ENCODE measurements at places on chromosomes 1 and 21.

- no peak for DNase-seq
Observed at GRCh38 chr1:226672339-226672762, 66.7 kb downstream of the ITPKB start.

DNA sequence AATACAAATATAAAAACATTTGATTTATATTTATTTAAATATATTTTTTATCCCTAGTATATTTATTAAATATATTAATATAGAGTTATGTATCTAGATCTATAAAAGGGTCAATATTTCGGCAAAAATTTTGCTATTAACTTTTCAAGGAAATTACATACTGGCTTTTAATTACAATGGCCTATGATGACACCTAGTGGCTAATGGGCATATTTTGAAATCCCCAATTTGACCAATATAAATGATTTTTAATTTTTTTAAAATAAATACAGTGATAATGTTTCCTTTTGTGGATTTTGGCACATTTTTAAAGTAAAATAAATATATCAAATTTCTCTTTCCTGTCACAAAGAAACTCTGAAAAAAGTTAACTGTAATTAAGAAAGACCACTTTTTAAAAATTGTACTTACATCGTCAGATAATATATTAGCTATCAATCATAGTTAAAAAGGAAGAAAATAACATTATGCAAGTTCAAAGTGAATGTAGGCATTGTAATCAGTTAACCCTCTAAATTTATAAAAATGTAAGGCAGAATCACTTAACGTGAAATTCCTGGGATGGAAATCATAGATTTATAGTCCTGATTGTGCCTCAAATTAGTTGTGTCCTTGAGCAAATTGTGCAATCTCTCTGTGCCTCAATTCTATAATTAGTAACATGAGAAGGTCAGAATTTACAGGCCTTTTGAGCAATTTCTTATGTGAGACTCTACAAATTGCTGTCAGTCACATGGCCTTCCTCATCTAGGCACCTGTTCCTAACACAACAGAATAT, 25.6 kb upstream of the RGS13 start:
- DNase-seq, result peak; percentile 27

- DNase-seq, result no peak
Observed at GRCh38 chr1:214378492-214378891, 97.5 kb downstream of the SMYD2 start.

DNA sequence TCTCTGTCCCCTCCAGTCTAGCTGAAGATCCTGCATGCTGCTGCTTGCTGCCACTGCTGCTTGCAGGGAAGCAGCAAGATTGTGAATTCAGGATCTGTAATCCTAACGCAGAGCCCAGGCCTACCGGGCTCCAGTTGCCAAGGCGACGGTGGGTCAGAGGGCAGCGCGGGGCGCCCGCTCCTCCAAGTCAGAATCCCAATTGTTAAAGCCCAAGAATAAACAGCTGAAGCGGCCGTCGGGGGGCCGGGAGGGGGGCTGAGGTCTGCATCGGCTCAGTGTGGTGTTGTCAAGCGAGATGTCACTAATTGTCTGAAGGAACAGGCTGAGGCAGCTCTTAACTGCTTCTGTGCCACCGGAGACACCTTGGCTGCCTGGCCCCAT, 36.8 kb downstream of the AHDC1 start:
- DNase-seq, result no peak

DNA sequence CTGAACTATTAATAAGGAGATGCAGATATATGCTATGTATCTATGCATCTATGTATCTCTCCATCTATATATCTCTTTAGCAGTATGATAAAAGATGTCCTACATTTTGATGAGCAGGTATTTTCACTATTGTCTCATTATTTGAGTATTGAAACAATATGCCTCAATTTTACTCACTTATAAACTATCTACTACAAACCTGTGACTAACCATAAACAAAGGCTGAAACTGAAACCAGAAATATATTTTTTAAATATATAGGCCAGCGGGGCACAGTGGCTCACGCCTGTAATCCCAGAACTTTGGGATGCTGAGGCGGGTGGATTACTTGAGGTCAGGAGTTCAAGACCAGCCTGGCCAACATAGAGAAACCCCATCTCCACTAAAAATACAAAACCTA, 22.0 kb downstream of the EIF4G3 start:
- no peak for DNase-seq

DNA sequence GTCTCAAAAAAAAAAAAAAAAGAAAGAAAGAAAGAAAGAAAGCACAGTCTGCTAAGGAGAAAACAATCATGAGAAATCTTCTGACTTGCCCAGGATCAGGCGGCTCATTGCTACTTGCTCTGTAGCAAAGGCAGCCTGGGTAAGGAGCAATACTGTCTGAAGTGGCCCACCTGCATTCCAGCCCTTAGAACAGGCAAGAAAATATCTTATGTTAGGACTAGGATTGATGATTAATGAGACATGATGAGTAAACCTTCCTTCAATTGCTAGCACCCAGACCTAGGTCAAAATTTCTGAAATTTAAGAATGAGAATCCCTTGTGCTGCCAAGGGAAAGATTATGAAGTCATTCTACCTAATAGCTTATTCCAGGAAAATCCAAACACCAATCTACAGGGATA, 140.8 kb downstream of the DSCAM start:
- no peak for DNase-seq
